AG20443 (cell line): ENCODE measurements at places on chromosomes 2 and 18.

DNA sequence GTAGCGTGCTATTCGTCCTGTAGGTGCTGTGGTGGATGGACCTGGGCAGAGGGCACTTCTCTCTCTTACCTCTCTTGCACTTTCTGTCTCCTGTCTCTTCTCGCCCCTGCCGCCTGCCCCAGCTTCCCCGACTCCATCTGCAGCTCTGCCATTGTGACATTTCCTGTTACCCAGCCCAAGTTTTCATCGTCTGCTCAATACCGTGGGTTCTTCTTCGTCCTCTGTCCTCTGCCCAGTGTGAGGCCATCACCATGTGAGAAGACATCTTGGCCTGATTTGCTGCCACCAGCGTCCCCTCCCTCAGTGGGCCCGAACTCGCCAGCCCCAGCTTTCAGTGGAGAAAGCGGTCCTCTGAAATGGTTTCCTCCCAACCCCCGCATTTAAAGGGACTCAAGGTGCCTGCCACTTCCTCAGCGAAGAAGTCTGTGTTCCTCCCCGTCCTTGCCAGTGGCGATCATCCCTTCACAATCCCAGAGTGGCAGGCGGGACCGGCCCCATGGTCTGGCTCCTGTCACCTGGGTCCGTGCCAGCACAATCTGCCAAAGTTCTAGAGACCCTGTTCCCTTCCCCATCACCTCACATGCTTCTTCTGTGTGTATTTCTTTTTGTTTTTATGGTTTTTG, 18.0 kb downstream of the TGOLN2 start:
- no peak for DNase-seq

DNA sequence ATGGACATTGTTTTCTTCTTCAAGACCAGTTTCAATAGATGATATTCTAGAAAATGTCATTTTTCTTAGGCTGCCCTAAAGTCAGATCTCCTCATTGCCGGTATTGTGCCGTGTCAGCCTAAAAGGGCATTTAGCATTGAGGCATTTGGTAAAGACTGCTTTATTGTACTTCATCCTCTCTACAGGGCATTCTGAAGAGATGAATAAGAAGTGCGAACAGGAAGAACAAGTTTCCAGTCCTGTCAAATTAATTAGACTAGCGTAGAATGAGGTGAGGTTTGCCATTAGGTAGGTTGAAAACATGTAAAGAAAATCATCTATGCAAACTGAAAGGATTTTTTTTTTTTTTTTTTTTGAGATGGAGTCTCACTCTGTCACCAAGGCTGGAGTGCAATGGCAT, 60.6 kb downstream of the ETAA1 start:
- DNase-seq, result no peak

DNA sequence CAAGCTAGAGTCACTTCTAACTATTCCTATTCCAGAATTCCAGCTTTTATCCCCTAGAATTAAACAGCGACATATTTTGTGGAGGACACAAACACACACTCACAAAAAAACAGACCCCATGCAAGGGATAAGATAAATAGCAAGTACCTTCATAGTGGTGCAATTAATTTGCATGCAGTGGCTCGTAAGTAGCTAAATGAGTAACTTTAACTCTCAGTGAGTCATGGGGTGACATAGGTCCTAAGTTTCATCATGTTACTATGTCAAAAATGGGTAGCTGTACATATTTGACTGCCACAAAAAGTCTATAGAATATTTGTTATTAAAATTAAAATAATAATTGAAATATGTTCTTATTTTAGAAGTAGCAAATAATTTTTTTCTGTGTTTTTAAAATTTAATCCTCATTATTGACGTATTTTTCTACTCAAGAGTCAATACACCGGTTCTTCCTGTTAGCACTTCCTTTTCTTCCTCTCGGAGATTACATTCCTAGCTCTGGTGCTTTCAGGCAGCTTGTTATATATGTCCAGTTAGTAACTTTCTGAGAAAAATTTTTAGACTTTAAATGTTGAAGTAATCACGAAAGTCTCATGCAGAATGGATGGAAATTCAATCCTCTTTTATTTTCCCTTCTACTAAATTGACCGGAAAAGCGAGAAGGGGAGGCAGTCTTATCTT, 247.0 kb downstream of the KCNH7 start:
- DNase-seq, result no peak

- DNase-seq, result no peak
Measured at GRCh38 chr2:191922736-191923651, 76.1 kb upstream of the CAVIN2 start.

DNA sequence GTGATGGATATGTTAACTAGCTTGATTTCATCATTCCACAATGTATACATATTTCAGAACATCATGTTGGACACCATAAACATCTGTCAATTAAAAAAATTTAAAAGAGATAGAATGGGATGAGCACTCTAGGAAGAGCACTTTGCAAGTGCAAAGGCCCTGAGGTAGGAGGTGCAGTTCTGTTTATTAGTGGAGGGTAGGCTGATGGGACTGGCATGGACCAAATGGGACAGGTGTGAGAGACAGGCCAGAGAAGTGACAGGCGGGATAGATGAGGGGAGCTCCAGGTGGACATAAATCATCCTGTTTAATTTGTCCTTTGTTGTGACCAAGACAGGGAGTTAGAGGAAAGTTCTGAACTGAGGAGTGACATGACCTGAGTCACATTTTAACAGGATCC, 477.9 kb downstream of the TSN start:
- DNase-seq, result no peak

DNA sequence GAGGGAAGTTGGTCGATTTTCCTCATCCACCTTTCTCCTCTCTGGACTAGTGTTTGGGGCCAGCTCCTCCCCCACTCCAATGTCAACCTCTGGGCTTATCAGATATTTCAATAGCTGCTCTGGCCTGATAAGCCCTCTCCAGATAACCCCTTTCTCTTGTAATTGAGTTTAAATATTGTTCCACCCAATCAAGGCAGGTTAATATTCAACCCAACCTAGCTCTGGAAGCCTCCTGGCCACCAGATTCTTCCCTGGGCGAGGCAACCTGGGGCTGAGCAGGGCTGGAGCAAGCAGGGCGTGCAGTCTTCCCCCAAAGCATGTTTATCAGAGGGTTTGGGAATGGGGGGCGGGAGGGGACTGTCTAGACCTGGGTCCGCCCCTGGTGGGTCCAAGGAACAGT, 73.8 kb downstream of the TFCP2L1 start:
- no peak for DNase-seq

GRCh38 chr2:11389551-11390398, 45.3 kb upstream of the ROCK2 start:
- DNase-seq, result no peak
